KG1 (cell line): ENCODE measurements at places on chromosomes 12 and 14.

DNA sequence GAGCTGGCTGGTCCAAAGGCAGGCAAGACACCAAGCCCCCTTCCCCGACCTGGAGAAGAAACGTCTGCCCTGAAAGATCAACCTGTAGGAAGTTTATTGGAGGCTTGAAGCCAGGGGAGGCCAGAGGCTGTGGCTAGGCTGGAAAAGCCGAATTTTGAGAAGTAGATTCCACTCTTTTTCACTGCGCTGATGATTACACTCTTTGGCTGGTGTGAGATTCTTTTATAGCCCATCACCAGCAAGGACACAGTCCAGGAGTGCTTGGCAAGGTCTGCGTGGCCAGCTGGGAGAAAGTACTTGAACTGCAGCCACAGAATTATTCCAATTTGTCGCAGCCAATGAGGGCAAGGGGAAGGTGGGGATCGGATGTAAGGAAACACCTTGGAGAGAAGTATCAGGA, 45.0 kb downstream of the SYNE3 start:
- no peak for DNase-seq

DNA sequence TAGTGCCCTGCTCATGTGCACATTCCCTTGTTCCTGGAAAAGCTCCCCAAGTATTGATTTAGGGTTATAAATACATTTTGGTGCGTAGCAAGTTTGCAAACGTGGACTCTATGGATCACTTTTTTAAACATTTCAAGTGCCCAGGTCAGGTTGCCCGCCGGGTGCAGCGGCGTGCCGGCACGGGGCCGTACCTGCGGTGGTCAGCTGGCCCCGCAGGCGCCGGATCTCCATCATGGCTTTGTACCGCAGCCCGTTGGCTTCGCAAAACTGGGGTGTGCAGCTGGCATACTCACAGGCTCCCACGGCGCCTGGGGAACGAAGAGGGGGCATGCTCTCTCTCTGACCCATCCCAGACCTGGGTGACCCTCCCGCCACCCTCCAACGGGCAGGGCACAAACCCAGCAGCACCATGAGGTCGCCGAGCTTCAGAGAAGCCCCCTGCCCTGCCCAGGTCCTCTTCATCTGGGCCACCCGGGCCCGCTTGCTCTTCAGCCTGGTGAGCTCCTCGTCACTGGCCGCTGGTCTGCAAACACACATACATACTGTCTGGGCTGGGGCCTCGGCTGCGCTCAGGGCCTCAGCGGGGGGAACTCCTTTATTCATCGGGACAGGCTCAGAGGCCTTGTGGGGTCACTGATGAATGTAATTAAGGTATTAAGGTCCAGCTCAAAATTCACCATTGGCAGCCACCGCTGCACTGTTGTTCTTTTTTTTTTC, 35.1 kb downstream of the DHX37 start:
- no peak for DNase-seq

DNA sequence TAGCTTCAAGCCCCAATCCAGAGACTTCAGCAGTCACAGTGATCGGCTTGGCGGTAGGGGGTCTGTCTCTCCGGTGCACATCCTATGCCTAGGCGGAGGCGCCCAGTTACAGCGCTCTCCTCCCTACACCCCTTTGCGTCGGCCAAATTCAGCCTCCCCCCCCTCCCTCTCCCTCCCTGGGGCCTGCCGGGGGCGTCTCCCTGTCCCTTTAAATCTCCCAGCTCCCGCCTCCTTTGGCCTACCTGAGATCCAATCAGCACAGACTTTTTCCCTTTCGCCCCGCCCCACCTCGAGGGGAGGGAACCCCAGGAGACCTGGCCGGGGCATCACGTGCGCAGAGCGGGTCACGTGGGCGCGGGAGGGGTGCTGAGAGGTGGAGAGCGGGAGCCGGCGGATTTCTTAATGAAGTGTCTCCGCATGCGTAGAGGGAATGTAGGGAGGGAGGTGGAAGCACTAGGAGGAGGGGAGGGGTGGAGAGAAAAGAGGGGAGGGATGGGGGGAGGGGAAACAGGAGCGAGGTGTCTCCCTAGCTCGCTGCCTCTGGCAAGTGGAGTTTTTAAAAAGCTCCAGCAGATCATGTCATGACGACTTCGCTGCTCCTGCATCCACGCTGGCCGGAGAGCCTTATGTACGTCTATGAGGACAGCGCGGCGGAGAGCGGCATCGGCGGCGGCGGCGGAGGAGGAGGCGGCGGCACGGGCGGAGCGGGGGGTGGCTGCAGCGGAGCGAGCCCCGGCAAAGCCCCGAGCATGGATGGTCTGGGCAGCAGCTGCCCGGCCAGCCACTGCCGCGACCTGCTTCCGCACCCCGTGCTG, at the start of gene HOXC13:
TSS of gene HOXC13 (plus strand) at position 506 of the 815 bp plus-strand sequence. CDS start at position 582, 76 bp downstream.
- DNase-seq, result no peak

- DNase-seq, result no peak
Measured at GRCh38 chr12:60494244-60494643, 898.4 kb downstream of the SLC16A7 start.

DNA sequence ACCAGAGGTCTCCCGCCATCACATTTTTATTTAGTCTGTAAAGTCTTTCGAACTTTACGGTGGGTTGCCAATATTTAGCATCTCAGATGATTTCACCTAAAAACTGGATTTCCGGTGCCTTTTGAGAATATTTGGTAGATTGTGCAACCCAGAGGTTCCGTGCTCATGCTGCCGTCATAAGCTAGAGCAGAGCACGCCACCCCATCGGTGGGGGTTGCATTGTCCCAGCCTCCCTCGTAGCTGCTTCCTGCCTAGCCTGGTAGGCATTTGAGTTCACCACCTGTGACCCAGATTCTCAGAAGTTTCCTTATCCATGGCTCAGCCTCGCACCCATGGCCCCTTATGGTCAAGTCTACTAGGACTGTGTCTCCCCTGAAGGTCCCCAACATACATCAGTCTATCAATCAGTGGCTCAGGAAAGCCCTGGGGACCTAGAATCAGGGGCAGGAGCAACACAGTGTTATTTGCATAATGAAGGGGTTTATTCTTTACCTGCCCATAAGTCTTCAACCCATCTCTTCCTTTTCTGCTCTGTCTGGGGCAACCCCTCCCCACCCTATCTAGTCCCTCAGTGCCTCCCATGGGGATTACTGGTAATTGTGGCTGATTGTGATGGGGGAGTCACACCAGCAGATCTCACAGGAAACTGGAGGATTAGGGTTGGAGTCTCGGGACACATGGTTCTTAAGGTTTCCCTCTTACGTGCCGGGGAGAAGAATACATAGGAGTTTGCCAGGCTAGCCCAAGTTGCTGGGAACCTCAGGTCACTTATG, 152.3 kb downstream of the PHETA1 start:
- DNase-seq, result no peak

GRCh38 chr12:67647181-67647798, 1.3 kb upstream of the DYRK2 start:
- DNase-seq, result no peak

DNA sequence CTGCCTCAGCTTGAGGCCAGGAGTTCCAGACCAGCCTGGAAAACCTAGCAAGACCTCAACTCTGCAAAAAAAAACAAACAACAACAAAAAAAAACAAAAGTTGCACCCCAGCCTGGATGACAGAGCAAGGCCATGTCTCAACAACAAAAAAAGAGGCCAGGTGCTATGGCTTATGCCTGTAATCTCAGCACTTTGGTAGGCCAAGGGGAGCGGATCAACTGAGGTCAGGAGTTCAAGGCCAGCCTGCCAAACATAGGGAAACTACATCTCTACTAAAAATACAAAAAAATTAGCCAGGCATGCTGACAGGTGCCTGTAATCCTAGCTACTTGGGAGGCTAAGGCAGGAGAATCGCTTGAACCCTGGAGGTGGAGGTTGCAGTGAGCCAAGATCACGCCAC, 6.5 kb upstream of the SLC2A14 start:
- no peak for DNase-seq

DNA sequence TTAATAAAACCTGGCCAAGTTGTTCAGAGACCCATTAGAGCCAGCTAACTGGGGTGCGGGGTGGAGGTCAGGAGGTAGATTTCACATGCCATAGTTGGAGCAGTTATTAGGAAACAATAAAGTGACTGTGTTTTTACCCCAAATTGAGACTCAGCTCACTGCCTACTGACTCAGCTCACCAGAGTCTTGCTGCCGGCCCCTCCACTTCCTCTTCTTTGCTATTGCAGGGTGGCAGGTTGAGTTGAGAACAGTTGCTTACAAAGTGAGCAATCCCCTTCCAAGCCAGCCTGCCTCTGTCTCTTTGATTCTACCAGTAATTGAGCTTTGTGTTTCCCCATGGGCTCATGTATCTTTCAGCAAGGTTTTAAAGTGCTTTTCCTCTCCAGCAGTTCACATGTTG, 12.9 kb downstream of the ST8SIA1 start:
- DNase-seq, result peak; percentile 2

DNA sequence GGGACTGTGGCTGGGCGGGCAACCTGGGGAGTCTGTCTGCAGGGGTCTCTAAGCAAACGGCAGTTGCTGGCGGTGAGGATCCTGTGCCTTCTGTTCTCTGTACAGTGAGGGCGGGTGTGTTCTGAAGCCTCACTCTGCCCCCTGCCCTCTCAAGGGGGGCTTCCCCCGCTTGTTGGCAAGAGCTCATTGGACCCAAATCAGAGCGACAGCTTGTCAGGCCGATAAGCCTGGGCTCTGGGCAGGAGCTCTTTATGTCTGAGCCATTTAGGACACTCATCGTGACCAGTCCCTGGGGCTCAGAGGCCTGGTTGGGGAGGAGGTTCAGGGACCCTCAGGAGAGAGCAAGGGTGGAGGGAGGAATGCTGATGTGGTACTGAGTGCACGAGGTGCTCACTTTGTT, 136.0 kb downstream of the TSPAN9 start:
- no peak for DNase-seq
